Stimulated activated CD4-positive, alpha-beta T cell treated with anti-CD3 and anti-CD28 coated beads, TNF-alpha, amount 100 ng/mL, for 48 hours (primary cell): ENCODE measurements at places on chromosomes 2 and 18.

GRCh38 chr2:42116195-42117181 lies 52.7 kb upstream of the EML4 start:
- DNase-seq, result no peak

DNA sequence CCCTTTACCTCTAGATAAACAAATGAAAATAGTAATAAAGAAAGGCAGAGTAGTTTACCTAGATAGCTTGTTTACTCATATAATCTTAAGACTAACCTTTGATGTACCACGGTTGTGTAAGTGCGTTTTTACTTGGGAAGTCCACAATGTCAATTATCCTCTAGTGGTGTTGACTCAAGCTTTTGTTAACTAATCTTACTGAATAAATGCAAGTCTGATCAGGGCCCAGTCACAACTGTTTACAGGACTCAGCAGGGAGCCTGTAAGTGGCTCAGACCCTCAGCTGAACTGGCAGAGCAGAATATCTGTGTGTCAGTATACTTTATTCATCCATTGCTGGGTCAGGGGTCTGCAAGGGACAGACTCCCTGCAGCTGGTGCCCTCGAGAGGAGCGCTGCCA lies 98.1 kb upstream of the ACAA2 start:
- DNase-seq, result no peak

DNA sequence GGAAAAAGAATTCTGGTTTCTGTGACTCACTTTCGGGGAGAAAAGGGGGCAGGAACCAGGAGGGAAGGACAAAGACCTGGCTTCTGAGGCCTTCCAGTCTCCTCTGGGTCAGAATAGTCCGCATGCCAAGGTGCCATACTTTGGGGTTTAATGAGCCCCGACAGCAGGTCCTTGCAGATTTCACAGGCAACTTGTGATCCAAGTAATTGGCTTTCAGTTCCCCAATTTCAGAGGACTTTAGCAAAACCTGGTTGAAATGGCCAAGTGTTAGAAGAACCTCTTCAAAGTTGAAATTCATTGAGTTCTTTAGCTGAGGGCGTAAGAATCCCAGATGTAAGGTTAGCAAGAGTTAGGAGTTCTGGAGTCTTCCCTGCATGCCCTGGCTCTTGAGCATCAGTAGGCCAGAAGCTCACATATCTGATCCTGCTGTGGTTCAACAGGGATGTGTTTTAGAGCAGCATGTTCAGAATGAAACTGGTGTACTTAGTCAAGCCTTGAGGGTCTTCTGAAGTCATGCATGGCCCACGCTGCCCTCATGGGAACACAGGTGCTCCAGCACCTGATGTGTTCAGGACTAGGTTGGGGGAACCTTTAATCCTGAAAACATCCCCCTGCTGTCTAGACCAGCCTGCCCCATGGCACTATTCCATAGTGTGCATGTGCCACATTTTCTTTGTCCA lies 143.0 kb downstream of the NUP35 start:
- no peak for DNase-seq

DNA sequence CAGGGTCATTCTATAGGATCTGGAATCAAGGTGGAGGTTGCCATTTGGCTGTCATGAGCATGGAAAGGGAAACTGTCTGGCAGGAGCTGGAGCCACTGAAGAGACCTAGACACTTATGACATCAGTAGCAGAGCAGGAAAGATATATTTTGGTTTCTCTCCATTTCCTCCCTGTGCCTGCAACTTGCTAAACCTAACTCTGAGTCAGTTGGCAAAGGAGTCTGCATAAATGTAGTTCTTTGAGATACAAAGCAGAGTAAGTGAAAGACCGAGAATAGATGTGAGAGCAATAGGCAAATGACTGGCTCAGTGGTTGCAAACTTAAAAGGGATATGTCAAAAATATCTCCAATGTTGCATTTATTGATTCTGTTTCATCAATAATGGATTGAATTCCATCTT lies 757.7 kb downstream of the KCNJ3 start:
- no peak for DNase-seq

- no peak for DNase-seq
Measured at GRCh38 chr2:16207151-16207550, 266.8 kb downstream of the MYCN start.

GRCh38 chr2:174368691-174369090 lies 26.8 kb upstream of the SCRN3 start:
- no peak for DNase-seq

DNA sequence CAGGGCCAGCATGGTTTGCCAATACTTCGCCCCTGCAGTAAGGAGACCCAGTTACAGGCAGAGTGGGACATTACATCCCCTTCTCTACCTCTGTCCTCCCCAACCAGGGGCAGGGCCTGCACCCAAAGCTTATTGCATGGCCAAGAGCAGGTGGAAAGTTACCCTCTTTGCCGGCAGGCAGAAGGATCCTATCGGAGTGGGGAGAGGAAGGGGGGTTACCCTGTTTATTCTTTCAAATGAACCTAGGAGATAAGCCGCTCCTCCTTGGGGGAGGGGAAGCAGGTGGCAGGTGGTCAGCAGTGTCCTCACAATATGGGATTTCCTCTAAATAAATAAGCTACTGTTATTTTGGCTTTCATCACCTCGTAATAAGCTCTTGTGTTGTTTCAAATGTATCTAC lies 53.9 kb downstream of the SPATS2L start:
- no peak for DNase-seq

- no peak for DNase-seq
Measured at GRCh38 chr2:79437433-79438267, 75.2 kb upstream of the CTNNA2 start.
